ENCODE measurements at places on chromosomes 4 and X. TPM values are rescaled to one million over a fixed set of nuclear protein-coding genes. Genes with fewer than 3 reads are reported as not detected.

GRCh38 chr4:57351731-57352130 is 241.5 kb upstream of the IGFBP7 start:
- DNase-seq: no peak

GRCh38 chr4:75102787-75103085 is 169.8 kb downstream of the PARM1 start:
- no peak for DNase-seq

DNA sequence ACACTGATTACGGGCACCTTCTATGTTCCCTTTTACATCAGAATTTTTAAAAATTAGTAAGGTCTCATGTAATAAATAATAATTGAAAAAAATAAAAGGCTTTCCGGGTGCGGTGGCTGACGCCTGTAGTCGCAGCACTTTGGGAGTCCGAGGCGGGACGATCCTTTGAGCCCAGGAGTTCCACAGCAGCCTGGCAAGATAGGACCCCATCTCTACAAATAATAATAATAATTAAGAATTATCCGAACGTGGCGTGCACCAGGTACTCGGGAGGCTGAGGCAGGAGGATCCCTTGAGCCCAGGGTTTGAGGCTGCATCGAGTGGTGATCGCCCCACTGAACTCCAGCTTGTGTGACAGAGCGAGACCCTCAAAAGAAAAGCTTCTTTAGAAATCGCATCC is 771 bp upstream of the LAMTOR3 start:
- DNase-seq: no peak

GRCh38 chr4:151541389-151542071 is 132.6 kb downstream of the FHIP1A start:
- DNase-seq: no peak

DNA sequence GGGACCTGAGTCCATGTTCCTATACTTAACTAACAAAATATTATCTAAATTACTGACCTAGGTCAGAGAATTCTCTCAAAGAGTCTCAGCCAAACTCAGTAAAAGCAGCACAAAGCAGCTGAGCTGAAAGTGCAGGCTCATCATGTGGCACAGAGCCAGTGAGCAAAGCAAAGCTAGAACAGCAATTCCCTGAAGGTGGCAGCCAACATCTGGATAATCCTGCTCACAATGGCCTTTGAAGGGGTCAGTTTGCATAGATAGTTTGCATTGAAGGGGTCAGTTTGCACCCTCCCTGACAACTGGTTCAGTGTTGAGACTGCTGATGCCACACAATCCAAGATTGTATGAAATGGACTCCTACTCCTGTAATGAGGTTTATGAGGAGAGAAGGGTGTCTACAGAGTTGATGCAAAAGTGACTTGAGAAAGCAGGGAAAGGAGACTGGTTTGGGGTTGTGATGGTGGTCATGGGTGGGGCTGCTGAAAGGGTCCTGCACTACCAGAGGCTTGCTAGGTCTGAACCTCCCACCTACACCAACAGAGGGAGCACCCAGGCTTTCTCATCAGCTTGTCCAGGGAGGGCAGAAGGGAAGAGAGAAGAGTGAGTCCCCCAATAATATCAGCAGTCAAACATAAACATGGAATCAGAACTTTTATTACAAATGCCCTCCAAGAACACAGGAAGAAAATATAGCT is 39.7 kb downstream of the TRIM61 start:
- DNase-seq: no peak

DNA sequence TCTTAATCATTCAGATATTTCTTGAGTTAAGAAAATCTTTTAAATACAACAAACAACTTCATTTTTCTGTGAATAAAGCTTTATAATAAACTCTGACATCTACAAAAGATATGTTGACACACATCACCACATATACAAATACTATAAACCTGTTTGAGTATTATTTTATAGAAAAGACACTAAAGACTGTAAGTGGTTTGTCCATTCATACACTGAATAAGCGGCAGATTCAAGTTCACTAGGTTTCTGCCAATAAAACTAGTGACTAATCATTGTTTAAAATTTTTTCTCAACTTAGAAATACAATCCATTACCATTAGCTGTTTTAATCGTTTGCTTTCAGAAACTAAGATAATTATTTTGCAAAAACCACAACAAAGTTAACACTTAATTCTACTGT is 1900.0 kb downstream of the C4orf33 start:
- DNase-seq: no peak

GRCh38 chr4:108920395-108921087 is 157.7 kb upstream of the ETNPPL start:
- DNase-seq: no peak

IL1RAPL1 gene
- 0.08 TPM for total RNA-seq

TBC1D8B gene
- 5.6 TPM for total RNA-seq

All from liver (tissue), 10 donors.